ENCODE measurements at places on chromosomes 2 and 18. TPM values are rescaled to one million over a fixed set of nuclear protein-coding genes. Genes with fewer than 3 reads are reported as not detected.

The CFAP221 gene
- not detected for total RNA-seq

DNA sequence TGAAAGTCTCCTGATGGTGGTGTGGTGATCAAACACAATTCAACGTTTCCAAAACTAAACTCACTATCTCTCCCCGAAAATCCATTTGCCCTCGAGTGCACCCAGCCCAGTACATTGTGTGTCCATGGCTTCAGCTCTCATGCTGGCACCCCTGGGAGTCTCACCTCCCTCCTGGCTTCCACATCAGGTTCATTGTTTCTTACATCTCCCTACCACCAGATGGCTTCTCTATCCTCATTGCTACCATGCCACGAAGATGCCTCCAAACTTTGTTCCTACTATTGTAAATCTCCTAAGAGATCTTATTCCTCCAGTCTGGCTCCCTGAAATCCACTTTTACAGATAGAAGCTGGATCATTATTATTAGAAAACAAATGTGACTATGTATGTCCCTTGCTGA is 197.0 kb downstream of the MYT1L start:
- DNase-seq = no peak

GRCh38 chr2:7127156-7127555 is 209.9 kb downstream of the RNF144A start:
- DNase-seq = no peak

The COX7A2L gene
- 123 TPM for total RNA-seq

The KCNJ3 gene
- total RNA-seq = not detected

The C2orf66 gene
- total RNA-seq = not detected

DNA sequence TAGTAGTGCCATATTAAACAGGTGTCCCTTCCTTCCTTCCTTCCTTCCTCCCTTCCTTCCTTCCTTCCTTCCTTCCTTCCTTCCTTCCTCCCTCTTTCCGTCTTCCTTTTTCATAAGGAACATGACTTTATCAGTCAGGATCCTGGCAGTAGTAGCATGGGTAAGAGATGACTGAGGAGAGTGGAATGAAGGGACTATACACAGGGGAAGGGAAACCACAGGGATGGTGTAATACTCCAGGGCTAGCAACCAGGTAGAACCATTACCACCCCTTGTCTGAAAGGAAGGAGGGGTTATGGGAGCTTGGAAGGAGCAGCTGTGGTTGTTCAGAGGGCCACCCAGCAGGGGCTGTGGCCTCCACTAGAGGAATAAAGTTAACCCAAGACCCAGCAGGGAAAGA is 23.2 kb upstream of the KDM3A start:
- DNase-seq = peak; percentile 29

The MYO3B gene
- total RNA-seq = not detected

The ANKRD30B gene
- not detected for total RNA-seq

DNA sequence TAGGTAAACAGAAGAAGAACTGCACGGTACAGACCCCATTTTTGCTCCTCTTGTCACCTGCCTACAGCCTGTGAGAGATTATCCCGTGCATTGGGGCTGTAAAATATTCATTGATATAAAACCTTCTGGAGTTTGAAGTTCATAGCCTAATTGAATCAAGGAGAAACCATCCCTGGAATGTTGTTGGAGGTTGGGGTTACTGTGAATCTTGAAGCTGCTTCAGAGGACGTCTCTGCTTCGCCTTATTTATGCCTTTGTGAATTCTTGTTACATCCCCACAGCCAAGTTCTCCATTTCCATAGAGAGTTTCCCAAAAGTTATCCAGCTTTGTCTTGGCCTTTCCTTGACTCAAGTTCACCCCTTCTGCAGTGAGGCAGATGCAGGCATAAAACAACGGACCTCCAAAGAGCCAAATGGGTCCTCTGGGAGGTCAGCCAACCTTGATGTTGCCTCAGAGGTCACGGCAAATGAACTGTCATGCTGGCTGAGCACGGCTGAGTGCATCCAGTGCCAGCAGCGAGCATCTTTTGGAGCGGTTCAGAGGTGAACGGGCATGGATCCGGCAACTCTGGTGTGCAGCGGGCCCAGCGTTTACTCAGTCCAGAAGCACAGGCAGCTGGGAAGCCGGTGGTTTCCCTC is 317.6 kb downstream of the PRKCE start:
- peak; percentile 25 for DNase-seq

- no peak for DNase-seq
Measured at GRCh38 chr2:22600156-22600555, 784.8 kb upstream of the KLHL29 start.

GRCh38 chr18:12307701-12308385 is at the start of gene TUBB6:
TUBB6 (plus strand) TSS chr18:12308241; CDS start chr18:12308293, 52 bp downstream.
- peak; percentile 81 for DNase-seq

GRCh38 chr2:26922405-26923188 is 47.8 kb upstream of the MAPRE3 start:
- no peak for DNase-seq

The MLPH gene
- total RNA-seq = 27.4 TPM

DNA sequence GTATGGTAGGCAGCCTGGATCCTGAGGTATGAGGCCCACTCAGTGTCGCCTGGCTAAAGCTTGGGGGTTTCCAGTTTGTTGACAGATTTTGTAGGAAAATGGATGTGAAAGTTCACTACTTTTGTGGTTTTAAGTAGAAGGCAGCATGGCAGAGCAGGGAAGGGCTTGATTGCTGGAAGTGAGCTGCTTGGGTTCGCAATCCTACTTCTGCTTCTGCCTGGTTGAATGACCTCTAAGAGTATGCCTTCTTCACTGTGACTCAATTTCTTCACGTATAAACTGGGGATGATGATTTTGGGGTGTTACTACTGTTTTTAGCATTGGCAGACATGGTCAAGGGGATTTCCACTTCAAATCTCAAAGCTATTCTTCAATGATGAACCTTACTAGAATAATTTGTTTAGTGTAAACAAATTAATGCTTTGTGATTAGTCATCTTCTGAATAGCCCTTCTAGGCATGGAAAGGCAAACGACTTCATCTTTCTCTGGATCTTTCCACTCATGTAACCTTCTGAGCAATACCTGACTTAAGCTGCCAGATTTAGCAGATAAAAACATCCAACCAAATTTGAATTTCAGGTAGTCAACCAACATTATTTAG is 13.2 kb downstream of the BMP10 start:
- no peak for DNase-seq

The COQ10B gene
- 37.1 TPM for total RNA-seq

GRCh38 chr18:9709304-9709877 is 1.3 kb downstream of the RAB31 start:
- DNase-seq = no peak

DNA sequence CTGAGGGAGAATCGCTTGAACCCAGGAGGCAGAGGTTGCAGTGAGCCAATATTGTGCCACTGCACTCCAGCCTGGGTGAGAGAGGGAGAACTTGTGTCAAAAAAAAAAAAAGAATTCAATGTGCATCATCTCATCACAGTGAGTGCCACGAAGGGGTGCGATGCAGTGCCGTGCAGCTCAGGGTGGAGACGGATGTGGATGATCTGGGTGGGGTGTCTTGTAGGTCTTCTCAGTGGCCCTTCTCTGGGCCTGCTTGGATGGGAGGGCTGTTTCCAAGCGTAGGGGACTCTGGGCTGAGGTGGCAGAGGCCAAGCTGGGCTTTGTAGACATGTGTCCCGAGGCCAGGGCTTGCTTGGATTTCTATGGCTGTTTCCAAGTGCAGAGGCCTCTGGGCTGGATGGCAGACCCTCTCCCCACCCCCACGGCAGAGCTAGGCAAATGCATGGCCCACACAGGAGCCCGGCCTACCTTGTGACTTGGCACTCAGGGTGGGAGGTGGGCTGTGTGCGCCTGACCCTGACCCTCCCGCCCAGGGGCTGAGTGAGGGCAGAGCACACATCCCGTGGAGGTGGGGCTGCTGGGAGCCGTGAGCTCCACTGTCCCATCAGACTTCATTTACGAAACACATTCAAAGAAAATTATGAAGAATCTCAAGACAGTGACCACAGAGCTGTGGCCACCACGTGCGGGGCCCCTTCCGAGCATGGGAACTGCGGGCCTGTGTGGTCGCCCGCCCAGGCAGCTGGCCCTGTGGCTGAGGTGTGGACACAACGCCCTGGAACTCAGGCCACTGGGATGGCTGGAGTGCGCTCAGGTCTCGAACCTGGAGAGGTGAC is 76.4 kb downstream of the ASB1 start:
- DNase-seq = no peak

GRCh38 chr2:160322320-160322719 is 122.2 kb upstream of the ITGB6 start:
- no peak for DNase-seq

DNA sequence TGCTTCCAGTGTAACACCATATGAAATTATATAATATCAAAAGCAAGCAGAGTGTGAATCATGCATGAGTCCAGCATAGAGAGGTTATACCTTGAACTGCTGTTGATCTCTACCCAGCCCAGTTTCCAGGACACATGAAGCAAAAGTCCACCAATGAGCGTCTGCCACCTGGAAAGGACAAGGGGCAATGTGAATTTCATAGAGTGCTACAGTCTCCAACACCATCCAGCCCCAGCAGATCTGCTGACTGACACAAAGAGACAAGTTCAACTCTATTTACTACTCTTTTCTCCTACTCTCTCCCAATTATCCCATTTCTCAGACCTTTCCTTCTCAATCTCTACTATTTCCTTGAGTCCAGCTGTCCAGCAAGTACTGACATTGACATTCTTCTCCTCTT is 31.8 kb upstream of the RIOK3 start:
- DNase-seq = no peak

DNA sequence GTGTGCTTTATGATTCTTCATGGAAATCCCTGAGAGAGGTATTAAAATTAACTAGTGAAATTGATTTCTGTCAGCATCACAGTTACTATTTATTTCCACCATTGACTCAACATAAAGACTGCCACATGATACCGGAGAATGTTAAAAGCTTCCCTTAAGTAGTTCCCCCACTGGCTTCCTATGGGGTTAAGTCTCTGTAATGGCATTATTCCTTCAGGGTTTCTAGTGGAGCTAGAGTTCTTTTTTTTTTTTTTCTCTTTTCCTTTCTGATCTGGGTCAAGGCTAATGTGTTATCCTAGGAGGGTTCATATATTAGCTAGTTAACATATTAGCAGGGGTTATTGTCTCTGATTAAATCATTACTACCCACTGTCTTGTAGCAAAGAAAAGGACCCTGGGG is 1919.1 kb upstream of the PIK3C3 start:
- no peak for DNase-seq

DNA sequence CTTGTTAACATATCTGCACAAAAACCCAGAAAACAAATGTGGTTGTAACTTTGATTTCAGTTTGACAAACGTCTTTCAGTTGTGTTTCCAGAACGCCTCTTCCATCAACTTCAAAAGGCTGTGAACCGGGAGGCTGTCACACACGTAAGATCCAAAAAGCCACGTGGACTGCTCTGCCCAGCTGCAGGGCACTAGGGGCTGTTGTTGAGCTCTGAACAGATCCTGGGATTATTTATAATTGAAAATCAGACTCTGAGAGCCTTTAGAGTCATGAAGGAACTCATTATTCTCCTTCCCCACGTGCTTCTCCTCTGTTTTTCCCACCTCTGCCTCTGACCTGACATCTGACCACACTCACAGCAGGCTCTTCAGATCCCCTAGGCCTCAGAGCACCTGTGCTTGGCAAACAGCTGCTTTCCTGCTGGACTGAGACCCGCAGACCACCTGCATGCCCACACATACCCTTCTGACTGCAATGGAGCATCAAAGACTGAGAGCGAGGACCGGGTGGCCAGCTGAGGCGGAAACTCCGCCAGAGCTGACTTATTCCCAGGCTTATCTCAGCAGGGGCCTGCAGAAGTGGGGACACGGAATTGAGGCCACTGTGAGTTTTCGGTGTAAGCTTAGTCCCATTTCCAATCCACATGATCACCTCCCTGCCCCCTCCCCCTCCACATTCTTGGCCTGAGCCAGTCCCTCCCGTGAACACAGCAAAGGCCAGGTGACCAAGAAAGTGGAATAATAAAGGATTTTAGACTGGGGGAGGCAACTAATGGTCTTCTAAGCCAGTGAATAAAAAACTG is 114.8 kb downstream of the ATL2 start:
- DNase-seq = no peak

- DNase-seq = no peak
Measured at GRCh38 chr2:92073815-92074548, 2797.2 kb upstream of the TEKT4 start.

GRCh38 chr2:113769555-113769954 is 13.1 kb upstream of the SLC35F5 start:
- DNase-seq = no peak

- peak; percentile 5 for DNase-seq
Measured at GRCh38 chr2:42238644-42239288, 69.6 kb downstream of the EML4 start.

DNA sequence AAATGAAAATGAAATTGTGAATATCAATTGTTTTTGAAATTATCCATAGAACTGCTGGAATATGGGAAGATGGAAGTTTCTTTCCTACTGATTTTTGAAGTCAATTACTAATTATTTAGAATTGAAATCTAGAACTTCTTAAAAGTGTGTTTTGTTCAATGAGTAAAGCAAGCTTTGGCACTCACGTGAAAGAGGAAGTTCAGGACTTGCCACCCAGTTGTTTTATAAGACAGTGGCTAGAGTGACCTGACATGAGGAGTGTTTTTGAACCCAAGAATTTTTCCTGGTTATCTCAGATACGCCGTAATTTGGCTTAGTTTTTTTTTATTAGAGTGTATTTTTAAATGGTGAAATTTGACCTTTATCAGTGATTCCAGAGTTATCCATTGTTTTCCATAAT is 3.5 kb downstream of the MXD1 start:
- DNase-seq = no peak

GRCh38 chr2:34291076-34291475 is 692.0 kb upstream of the FAM98A start:
- DNase-seq = no peak

The SNTG2 gene
- total RNA-seq = not detected

DNA sequence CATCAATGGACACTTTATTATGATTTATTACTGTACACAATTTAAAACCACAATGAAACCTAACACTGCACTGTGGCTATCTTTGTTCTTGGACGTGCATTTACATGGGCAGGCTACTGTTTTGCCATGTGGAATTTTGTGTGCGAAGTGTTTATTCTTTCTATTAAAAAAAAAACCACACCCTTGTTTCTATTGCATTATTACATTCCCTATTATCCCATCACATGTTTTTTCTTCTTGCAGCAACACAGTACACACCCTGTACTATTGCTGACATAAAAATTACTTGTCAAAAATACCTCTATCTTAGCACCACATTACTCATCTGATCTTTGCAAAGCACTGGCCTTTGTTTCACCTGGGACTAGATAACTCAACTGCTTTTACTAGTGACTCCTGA is 1.5 kb downstream of the RNF152 start:
- no peak for DNase-seq

The LYG2 gene
- total RNA-seq = not detected

The ANKRD53 gene
- 0.26 TPM for total RNA-seq

DNA sequence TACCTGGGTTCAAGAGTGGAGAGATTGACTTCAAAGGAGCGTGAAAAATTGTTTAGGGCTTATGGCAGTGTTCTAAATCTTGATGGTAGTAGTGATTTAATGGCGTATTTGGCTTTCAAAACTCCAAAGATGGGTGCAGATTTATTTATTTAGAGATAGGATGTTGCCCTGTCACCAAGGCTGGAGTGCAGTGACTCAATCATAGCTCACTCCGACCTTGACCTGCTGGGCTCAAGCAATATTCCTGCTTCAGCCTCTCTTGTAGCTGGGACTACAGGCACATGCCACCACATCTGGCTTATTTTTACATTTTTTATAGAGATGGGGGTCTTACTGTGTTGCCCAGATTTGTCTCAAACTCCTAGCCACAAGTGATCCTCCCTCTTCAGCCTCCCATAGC is 52.5 kb downstream of the FAM117B start:
- DNase-seq = no peak
